ENCODE measurements at places on chromosomes 2 and 18. TPM values are rescaled to one million over a fixed set of nuclear protein-coding genes. Genes with fewer than 3 reads are reported as not detected.

The LINC00305 gene
- not detected for total RNA-seq

The SPR gene
- total RNA-seq = 0.80 TPM

The MSGN1 gene
- not detected for total RNA-seq

The PHOSPHO2 gene
- 6.0 TPM for total RNA-seq

The DTNA gene
- not detected for total RNA-seq

The ALK gene
- total RNA-seq = not detected

The PRADC1 gene
- 11.6 TPM for total RNA-seq

The PDK1 gene
- total RNA-seq = 42.8 TPM

The ATP6V1C2 gene
- total RNA-seq = not detected

The BCL2L11 gene
- 17.2 TPM for total RNA-seq

DNA sequence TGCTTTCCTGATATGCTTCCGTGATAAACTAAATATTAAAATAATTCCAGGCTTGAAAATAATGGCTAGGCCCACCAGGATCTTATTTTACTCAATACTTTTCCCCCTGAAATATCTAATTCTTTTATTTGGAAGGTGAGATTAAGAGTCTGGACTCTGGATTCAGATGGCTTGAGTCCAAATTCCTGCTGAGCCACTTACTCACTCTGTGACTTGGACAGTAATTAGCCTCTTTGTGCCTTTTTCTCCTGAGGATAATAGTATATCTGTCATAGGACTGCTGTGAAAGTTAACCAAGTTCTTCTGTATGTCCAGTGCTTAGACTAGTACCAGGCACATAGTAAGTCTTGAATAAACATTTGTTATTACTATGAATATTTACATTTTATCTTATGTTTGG lies 127.3 kb upstream of the ERBB4 start:
- no peak for DNase-seq

DNA sequence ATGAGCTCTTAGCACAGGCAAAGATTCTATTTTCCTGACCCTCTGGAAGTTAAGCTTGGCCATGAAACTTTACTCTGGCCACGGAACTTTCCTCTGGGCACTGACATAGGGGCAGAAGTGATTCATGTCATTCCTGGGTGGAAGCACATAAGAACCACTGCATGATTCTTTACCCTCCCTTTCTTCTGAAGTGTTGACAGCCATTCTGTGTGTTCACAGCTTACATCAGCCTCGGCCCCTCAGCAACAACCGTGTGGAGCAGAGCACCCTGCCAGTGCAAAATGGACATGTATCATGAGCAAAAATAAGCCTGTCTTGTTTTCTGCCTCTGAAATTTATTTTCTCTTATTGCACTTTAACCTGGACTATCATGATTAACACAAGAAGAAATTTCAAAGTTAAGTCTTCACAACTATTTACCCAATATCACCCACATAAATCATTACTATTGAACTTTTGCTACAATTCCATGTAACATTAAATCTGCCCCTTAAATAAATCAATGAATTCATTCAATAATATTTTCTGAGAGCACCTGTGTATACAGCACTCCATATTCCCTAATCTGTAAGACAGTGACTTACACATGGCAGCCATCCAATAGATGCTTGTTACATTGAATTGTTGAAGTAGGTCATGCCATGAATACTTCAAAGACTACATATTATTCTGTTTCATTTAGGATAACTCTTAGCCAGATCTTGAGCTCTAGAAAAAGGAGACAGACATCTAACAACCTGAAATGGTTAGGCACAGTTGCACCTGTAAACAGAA lies 531.9 kb downstream of the IRS1 start:
- DNase-seq = no peak

GRCh38 chr18:55343396-55344073 lies 244.5 kb downstream of the TCF4 start:
- no peak for DNase-seq

DNA sequence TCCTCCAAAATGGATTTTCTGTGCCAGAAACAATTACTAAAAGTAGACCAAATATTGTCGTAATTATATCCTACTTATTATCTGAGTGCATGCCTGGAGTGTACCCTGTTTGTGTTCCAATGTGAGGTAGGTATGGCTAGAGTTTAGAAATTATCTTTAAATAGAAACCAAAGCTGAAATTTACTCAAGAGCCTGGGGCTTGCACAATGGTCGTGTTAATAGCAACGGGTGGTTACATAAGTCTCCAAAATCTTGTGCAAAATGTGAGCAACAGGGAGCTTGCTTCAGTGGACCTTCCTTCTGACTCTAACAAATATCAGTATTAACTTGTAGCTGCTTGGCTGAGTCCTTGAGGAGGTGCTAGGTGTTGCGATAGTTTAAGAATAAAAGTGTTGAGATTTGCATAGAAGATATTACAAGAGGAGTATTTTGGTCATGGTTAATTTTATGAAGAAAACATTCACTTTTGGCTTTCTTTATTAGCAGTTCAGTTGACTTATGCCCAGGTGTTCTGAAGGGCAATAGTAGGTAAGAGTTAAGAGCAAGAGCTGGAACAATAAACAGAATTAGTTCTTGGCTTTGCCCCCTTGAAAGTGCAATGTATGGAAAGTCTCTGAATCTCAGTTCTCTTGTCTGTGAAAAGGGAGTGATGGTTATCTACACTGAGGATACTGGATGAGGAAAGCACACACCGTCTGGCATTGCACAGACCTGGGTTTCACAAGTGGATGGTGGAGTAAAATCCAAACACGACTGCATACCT lies 4.6 kb downstream of the CXCR4 start:
- DNase-seq = no peak

DNA sequence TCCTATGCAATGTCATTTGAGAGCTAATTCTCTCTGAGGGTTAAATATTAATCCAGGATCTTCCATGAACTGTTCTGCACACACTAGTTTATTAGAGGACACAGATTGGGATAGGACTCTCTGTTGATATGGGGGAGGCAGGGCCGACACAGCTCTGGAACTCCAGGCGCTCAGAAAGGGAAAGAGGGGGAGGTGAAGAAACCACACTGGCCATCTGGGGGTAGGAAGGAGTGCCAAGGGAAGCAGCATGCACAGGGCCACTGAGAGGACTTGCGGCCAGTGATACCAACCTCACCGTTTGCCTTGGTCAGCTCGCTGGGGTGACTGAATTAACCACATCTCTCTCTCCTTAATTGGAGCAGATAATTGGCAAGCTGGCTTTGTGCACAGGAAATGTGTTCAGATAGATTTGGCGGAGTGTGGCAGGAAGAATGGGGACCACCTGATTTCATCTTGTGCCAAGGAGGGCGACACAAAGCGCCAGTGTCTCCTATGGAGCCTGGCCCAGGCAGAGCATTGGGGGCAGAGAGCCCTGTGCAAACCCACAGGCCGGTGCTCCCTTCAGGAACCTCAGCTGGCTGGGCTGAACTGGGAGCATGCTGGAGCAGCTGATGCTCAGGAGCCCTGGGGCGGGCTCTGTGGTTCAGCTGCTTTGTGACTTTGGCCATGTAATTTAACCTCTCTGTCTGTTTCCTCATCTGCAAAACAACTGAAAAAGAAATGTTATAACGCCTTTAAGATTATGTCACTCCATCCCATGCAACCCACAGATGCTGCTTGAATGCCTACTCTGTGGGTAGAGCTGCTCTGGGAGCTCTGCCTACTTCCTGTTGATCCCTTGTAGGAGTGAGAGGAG lies 114.7 kb upstream of the STON1 start:
- peak; percentile 34 for DNase-seq

- peak; percentile 34 for DNase-seq
Measured at GRCh38 chr2:14634489-14635390, 2.2 kb downstream of the LRATD1 start.

DNA sequence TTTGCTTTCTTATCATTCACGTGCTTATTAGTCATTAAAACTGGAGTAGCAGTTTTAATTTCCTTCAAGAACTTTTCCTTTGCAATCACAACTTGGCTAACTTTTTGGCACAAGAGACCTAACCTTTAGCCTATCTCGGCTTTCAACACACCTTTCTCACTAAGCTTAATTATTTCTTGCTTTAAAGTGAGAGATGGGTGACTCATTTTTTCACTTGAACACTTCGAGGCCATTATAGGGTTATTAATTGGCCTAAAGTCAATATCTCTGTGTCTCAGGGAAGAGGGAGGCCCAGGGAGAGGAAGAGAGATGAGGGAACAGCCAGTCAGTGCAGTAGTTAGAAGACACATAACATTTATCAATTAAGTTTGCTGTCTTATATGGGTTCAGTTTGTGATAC lies 289.8 kb downstream of the RBM43 start:
- no peak for DNase-seq

GRCh38 chr2:217468042-217468830 lies 534.6 kb downstream of the TNS1 start:
- no peak for DNase-seq

- no peak for DNase-seq
Measured at GRCh38 chr18:75784390-75784789, 356.9 kb upstream of the SMIM21 start.

DNA sequence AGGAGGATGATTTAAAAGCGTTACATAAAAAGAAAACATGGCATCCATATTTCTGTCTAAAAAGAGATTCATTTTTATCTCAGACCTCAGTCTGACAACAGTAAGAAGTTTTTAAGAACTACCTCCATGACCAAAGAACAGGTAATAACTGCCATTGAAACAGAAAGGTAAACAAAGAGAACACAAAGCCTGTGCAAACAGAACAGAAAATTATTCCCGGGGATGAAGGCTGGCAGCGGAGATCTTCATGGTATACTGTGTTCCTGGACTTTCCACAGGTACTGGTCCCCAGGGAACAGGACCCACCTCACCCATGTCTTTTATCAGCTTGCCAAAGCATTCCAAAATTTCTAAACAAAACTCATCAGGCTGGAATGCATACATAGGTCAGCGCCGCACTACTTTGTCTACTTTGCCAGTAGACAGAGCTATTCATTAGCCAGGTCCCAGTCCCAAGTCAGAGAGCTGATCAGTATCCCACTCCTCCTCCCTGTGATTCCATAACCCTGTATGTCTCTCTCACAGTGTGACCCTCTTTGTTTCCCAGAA lies 277.3 kb downstream of the MBD2 start:
- DNase-seq = no peak

GRCh38 chr18:74183130-74183529 lies 34.8 kb downstream of the TIMM21 start:
- DNase-seq = no peak

- DNase-seq = no peak
Measured at GRCh38 chr2:239898292-239898925, 126.7 kb downstream of the NDUFA10 start.

- no peak for DNase-seq
Measured at GRCh38 chr2:219642069-219642454, 14.6 kb downstream of the SLC4A3 start.

- DNase-seq = no peak
Measured at GRCh38 chr2:170505631-170506275, 209.4 kb upstream of the SP5 start.

- no peak for DNase-seq
Measured at GRCh38 chr18:58313491-58314032, 269.5 kb downstream of the NEDD4L start.

DNA sequence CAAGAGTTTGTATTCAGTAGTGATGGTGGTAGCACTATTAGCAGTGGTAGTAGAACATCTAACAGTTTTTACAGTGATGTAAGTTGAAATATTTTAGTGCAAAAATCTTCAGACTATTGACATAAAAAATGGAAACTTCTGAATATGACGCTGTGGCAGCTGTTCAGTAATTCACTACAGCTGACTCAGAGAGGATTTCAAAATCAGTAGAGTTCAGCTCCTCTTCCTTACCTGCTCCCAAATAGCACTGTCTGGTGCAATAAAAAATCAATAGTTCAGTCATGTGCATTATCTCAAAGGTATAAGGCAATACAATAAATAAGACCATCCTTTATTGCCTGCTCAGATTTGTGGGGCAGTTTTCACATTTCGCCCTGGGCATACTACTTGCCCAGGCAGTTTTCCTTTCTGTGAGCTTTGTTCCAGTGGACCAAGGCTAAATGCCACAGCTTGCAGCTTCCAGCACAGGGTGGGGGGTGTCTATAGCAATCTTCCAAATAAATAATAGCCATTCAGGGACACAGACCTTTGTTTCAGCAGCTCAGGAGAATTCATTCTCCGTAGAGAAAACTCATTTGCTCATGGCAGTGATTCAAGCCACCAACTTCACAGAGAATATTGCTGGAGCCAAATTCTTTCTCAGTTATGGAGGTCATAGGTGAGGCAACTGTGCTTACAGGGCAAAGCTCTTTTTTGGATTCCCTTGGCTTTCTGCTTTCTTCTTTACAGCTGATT lies 33.9 kb upstream of the GORASP2 start:
- no peak for DNase-seq

GRCh38 chr18:811892-812375 lies at the start of gene YES1:
Gene YES1, minus strand, starts transcription at chr18:812242. Its CDS starts 55,415 bp downstream, at chr18:756827.
- DNase-seq = no peak

GRCh38 chr2:139992078-139992477 lies 1211.9 kb upstream of the NXPH2 start:
- no peak for DNase-seq

DNA sequence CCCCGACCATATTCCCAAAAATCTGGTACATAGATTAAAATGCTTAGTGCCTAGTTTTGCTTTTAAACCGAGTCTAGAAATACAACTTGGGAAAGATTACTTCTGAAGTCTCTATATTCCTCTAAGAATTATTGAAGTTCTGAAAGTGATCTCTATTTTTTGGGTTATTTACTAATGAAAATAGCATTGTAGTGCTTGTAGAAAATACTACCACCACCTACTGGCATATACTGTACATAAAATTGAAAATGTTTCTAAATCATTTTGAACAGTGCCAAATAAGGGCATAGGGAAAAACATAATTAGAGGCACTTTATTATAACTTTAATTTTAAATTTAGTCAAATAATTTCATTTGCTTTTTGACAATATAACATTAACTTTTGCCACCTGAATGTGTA lies 1399.6 kb upstream of the ZEB2 start:
- no peak for DNase-seq

DNA sequence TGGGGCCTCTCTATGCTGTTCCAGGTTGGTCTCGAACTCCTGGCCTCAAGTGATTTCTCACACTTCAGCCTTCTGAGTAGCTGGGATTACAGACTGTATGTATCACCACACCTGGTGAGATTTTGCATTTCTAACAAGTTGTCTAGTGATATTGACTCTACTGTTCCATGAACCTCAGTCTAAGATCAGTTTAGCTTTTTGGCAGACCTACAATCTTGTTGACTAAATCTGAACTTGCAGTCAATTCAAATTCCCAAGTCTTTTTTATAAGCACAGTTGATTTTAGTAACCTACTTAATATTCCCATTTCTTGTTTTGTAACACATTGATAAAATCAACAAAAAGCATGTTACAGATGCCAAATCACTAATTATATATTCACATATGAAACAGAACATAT lies 266.1 kb upstream of the CYP26B1 start:
- DNase-seq = no peak

GRCh38 chr2:11862049-11862448 lies 115.6 kb downstream of the LPIN1 start:
- no peak for DNase-seq
